ENCODE measurements at places on chromosomes 7 and 10.

DNA sequence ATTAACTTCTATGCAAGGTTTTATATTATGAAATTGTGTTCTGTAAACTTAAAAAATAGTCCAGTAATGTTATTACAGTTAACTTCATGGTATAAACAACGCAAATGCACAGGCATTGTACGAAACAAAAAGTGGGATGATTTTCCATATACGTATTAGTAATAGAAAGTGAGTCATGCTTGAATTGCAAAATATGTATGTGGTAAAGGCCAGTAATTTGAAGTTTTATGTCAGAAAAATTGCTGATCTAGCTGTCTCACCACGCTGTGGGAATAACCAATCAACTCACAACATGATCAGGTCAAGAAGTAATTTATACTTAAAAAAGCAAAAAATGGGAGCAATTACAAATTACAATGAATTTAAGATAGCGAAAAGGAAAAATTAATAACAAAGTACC lies 37.0 kb upstream of the GLI3 start:
- no peak for DNase-seq

DNA sequence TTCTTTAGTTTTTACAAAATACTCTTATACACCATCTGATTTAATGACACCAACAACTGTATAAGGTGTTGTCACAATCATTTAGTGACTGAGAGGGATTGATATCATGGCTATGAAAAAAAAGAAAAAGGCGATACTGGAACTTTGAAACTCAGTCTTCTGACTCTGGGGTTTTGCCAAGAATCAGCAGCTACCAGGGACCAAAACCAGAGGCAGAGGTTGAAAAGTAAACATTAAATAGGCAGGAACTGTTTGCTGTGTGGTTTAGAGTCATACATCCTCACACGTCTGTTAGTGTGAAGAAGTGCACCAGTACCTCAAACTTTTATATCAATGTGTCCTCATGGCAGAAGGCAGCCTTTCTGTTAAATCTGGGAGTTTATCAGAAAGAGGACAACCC lies 19.9 kb upstream of the GGCT start:
- no peak for DNase-seq

DNA sequence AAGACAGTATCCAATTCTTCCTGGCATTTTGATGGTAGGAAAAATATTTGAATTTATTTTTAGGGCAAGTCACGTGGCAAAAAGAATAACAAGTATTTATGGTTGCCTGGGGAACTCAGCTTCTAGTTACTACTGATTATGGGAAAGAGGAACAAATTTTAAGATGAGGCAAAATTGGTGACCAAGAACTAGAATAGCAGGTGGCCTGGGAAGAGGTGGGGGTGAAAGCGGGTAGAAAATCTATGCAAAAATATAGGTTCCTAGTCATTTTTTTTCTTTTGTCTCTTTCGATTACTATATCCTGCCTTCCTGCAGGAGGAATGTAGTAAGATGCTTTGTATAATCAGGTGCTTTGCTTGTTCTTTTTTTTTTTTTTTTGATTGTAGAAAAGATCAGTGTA lies 27.8 kb downstream of the ENTPD1 start:
- no peak for DNase-seq

DNA sequence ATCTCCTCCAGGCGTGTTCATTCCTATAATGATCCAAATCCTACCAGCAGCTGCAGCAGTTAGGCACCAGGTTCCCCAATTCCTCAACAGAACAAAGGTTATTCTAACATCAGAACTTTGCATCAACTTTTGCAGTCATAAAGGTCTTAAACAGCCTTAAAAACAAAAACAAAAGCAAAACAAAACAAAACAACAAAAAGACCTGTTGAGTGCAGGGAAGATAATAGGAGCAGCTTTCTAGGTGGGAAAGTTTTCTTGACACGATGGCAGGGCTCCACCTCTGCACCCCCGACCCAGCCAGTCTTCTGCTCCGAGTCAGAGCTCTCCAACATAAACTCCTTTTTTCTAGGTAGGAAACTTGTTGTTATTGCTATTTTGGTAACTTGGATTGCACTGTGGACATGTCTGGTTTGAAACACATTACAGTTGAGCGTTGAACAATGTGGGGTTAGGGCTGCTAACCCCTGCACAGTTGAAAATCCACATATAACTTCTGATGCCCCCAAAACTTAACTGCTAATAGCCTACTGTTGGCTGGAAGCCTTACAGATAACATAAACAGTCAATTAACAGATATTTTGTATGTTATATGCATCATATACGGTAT lies 77.6 kb downstream of the MTPN start:
- no peak for DNase-seq

DNA sequence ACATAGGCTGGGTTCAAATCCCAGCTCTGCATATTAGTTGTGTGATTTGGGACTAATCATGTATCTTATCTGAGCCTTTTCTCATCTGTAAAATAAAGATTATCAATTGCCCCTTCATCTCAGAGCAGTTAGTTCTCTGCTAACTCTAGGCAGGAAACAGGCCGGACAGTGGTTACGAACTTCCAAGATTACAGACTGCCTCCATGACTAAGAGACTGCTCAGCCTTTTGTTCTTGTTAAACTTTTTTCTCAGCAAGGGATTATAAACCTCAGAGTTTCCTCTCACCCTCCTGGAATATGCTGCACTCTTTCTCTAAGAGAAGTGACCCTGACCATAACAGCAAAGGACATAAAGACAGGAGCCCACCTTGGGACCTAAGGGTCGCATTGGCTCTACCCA lies 52.5 kb upstream of the NFKB2 start:
- no peak for DNase-seq

- no peak for DNase-seq
These were observed 25.6 kb downstream of the GPER1 start for GRCh38 chr7:1113548-1113885.

GRCh38 chr10:109963439-109963838 lies 40.1 kb upstream of the XPNPEP1 start:
- DNase-seq: no peak

GRCh38 chr10:130012129-130012528 lies 48.1 kb upstream of the EBF3 start:
- no peak for DNase-seq

- DNase-seq: no peak
These were observed 9.1 kb downstream of the TSPAN14 start for GRCh38 chr10:80462981-80463741.
